ENCODE measurements at places on chromosomes 16 and 17.

- DNase-seq, result no peak
Observed at GRCh38 chr16:77430787-77431585, 3.8 kb downstream of the ADAMTS18 start.

- no peak for DNase-seq
Observed at GRCh38 chr16:53465606-53466280, 31.5 kb downstream of the RBL2 start.

GRCh38 chr16:85819245-85819644, 19.8 kb downstream of the COX4I1 start:
- DNase-seq, result peak; percentile 75

DNA sequence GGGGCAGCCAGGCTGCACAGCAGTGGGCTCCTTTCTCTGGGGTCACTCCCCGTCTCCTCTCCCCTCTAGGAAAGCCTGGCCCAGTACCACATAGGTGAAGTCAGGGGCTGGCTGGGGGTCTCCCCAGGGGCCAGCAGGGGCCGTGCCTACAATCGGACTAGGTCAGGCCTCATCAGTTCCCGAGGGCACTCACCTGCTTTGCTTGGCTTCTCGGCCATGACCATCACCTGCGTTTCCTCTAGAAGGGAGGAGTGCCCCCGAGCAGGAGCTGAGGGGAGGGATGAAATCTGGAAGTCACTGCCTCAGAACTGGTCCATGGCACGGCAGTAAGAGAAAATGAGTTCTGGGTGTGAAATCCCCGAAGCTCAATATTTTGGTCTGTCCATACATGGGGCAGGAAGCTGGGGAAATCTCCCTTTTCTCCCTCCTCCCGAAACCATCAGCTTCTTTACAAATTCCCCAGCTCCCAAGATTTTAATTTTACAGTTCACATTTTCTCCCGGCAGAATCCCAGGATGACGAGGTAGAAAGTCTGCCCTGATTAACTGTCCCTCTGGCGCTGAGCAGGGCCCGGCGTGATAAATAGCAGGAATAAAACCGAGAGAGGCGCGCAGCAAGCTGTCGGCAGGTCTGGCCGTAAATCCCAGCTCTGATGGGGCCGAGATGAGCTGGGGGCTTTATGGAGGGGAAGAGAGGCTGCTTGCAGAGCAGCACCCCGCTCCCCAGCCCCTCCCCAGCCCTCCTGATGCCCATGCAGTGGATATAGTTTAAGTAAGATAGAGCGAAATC, 172.1 kb downstream of the RBFOX3 start:
- DNase-seq, result no peak

DNA sequence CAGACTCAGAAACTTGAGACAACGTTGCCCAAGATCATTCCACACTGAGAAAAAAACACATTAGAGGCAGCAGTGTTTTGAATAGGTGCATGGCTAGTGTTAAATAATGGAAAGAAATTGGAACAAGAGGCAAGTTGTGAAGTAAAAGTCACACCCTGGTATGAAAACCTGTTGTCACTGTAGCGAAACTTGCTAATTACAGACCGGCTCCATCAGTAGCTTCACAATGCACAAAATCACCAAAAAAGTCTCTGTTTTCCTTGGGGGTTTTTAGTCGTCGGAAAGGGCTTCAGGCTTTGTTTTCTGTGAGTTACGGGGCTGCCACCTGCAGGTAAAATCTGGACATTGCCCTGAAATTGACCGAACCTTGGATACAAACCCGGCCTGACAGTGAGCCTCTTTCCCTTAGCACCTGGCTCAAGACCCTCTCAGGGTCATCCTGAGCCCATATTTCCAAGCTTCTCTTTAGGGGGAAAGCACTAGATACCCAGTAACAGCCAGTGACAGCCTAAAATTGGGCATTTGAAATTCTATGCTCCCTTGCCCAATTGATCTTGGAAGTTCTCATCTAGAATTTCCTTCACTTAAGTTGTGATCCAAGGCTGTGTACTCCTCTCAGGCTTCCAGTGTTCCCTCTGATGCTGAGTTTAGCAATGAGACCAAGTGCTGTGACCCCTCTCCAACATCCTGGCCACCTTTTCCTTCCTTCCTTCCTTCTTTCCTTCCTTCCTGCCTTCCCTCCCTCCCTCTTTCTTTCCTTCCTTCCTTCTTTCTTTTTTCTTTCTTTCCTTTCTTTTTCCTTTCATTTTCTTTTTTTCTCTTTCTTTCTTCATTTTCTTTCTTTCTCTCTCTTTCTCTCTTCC, 7.2 kb upstream of the GRB2 start:
- peak; percentile 52 for DNase-seq

- DNase-seq, result no peak
Observed at GRCh38 chr16:65386672-65387071, 264.8 kb upstream of the CDH11 start.

DNA sequence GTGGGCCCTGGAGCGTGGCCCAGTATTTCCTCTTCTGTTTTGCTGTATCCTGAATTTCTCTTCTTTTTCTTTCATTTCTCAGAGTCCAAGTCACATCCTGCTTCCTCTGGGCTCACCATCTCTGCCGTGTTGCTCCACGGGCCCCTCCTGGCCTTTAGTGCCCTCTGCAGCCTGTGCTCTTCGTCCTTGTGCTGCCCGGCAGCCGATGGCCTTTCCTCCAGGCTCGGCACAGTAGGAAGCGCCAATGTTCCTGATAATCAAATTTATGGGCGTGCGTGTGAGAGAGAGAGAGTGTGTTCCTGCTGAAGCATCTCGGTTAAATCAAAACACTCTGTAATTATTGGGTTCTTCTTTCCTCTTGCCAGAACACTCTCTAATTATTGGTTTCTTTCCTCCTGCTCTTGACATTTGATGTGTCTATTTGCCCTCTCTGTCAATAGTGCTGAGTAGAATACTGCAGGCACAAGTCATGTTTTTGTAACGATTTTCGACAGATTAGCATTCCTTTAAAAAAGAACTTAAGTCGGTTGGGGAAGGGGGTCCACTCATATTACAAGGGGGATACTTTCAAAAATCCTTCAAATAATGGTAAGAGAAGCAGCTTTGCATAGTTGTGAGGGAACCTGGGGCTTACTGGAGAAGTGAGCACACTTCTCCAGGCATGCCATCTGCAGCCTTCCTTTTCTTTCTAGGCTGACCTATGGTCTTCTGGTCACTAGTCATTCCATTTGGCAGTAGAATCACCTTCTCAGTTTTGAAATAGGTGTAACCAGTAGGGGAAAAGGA, 126.6 kb downstream of the RPTOR start:
- no peak for DNase-seq

DNA sequence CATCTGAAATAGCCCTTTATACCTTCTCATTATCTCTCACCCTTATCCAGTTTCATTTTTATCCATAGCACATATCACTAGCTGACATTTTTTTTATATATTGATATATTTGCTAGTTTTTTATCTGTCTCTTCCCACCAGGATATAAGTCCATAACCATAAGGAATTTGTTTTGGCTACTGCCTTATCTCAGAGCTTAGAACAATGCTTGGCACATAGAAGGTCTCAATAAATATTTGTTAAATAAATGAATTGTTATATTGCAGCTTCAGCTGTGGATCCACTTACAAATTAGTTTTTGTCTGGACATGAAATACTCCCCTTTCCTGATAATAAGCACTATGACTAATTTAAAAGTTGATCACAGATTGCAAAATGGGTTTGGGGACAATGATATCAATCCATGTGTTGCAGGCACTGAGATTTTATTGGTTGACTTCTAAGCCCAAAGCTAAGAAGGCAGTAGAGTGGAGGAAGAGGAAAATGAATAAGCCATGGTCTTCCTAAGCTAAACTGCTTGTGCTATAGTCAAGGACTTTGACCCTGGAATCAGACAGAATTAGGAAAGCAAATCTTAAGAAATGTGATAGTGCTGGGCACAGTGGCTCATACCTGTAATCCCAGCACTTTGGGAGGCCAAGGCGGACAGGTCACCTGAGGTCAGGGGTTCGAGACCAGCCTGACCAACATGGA, 31.9 kb upstream of the YPEL2 start:
- DNase-seq, result no peak

DNA sequence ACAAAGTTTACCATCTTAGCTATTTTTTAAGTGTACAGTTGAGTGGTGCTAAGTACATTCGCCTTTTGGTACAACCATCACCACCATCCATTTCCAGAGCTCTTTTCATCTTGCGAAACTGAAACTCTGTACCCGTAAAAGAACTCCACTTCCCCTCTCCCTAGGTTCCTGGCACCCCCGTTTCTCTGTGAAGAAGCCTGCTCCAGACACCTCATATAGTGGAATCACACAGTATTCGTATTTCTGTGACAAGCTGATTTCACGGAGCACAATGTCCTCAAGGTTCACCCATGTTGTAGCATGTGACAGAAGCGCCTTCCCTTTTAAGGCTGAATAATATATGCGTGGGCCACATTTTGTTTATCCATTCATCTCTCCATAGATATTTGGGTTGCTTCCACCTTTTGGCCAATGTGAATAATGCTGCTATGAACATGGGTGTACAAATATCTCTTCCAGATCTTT, 54.2 kb upstream of the MAP3K14 start:
- no peak for DNase-seq

Data from stimulated activated CD4-positive, alpha-beta T cell treated with anti-CD3 and anti-CD28 coated beads, Interleukin-4, amount 100 ng/mL, for 4 hours (primary cell).